Left renal cortex interstitium (tissue), 4 donors: ENCODE measurements at places on chromosomes 7 and 10. TPM values are rescaled to one million over a fixed set of nuclear protein-coding genes. Genes with fewer than 3 reads are reported as not detected.

Gene RTKN2
- 13.1 TPM for polyA plus RNA-seq

Gene ZC3HAV1L
- 29.6 TPM for polyA plus RNA-seq

Gene IFIT3
- 15.7 TPM for polyA plus RNA-seq

Gene FAM20C
- polyA plus RNA-seq, result 70.3 TPM

Gene FAM25A
- polyA plus RNA-seq, result not detected

Gene MET
- 46.0 TPM for polyA plus RNA-seq

Gene HOXA6
- 39.3 TPM for polyA plus RNA-seq
